Brain (organoid and tissue), 16 donors: ENCODE measurements at places on chromosomes 11 and 22.
A peak's percentile ranks its signal among the peaks of the same experiment; 100 is the strongest.

- DNase-seq, result no peak
Observed at GRCh38 chr11:112085822-112086421, 634 bp downstream of the TIMM8B start.

GRCh38 chr22:17562906-17563870 lies at the start of gene SLC25A18:
Gene SLC25A18, plus strand, starts transcription at chr22:17563498. Its CDS starts 16,447 bp downstream, at chr22:17579945.
- DNase-seq, result peak; percentile 74

GRCh38 chr11:128888034-128888985 lies 2.8 kb upstream of the KCNJ5 start:
- DNase-seq, result no peak

DNA sequence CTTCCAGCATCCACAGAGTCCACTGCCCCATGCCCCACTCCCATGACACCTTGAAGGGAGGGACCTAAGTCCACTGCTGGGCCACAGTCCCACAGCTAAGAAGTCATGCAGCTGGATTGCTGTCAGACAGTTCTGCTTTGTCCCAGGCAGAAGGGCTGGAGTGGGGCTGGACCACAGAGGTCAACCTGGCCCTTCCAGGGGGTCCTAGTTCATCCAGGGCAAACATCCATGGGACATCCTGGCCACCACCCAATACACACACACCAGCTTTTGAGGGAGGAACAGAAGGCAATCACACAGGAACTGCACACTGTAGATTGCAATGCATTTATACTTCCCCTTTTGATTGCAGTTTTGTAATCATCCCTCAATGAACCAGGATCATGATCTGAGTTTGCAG lies 11.3 kb upstream of the APOL4 start:
- no peak for DNase-seq

- DNase-seq, result no peak
Observed at GRCh38 chr11:134497586-134497985, 85.5 kb upstream of the B3GAT1 start.

GRCh38 chr11:1740786-1741530 lies 9.4 kb downstream of the IFITM10 start:
- no peak for DNase-seq

DNA sequence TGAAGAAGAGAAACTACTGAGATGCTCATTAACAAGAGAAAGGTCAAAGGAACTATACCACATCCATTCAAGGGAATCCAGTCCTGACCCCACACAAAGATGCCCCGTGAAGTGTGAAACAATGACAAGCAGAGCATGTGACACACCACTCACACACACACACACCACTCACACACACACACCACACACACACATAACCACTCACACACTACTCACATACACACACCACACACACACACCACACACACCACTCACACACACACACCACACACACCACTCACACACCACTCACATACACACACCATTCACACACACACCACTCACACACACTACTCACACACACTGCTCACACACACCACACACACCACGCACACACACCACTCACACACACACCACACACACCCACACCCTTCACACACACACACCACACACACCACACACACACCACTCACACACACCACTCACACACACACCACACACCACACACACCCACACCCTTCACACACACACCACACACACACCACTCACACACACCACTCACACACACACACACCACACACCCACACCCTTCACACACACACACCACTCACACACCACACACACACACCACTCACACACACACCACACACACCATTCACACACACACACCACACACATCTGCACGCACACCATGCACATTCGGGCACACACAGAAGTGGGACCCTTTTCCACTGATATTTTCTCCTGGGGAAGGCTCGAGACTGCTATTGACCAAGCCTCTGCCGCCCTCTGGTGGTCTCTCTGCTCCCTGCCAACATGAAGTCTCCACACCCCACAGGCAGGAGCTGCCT lies 32.0 kb upstream of the COMT start:
- peak; percentile 78 for DNase-seq

DNA sequence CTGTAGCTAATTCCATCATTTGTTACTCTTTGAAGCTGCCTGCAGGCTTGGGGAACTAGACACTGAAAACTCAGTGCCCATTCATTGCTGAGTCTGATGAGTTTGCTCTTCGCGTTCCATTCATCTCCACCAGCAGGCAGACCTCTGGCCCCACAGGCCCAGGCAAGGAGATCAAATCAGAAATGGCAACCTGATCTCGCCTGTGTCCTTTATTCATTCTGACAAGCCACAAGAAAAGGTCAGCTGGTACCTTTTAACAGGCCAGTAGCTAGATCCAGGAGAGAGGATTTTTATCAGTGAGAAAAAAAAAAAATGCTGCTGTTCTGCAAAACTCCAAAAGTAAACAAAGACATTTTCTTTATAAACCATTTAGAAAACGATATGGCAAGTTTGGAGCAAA lies 742.5 kb downstream of the ETS1 start:
- no peak for DNase-seq

DNA sequence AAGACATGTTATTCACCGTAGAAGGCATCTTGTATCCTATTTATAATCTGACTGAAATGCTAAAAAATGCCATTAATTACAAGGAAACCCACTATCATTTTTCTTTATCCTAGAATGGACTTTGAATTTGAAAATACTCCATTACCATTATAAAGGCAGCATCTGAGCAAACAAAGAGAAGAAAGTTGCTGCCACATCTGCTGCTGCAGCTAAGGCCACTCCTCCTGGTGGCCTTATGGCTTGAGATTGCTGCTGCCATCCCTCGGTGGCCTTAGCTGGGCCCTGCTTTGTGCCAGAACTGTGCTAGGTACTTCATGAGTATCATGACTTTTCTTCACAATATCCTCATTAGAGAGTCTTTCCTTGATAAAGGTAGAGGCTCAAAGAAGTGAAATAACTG lies 1210.1 kb upstream of the TENM4 start:
- no peak for DNase-seq
